ENCODE measurements at places on chromosomes 3 and 15.

DNA sequence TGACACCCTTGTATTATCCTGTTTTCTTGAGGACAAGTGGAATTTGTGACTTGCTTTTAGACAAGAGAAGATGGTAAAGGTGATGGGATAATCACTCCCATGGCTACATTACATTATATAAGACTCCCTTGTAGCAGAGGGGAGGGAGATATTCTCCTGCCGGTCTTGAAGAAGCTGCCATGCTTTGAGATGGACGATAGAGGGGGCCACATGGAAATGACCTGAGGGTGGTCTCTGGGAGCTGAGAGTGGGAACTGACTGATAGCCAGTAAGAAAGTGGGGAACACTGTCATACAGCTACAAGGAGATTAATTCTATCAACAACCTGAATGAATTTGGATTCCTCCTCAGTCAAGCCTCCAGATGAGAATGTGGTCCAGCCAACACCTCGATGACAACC is 540.1 kb downstream of the NTRK3 start:
- DNase-seq = no peak

DNA sequence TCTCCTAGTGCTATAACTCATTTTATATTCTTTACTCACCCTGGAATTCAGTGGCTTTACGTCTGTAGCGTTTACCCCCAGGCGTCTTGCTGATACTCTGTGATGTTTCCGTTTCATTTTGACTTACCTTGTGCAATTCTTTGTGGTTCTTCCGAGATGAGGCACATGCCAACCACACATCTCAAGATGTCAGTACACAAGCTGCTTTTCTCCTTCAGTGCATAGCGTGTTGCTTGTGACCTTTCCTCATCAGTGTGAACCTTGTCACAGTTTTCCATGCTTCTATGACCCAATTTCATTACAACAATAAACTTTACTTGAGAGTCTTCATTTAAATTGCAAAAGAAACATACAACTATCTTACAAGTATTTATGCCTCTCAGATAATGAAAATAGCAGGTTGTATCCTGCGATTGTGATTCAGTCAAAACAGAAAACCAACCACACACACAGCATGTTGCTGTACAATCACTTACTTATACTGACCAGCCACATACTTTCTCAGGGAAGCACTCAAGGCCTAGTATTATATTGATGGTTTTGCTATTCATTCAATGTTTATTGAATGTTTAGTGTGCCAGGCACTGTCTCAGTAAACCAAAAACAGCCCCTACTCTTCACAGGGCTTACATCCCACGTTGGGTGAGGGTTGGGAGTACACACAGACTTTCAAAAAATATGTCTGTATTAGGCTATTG is 4.6 kb upstream of the TBL1XR1 start:
- DNase-seq = no peak

DNA sequence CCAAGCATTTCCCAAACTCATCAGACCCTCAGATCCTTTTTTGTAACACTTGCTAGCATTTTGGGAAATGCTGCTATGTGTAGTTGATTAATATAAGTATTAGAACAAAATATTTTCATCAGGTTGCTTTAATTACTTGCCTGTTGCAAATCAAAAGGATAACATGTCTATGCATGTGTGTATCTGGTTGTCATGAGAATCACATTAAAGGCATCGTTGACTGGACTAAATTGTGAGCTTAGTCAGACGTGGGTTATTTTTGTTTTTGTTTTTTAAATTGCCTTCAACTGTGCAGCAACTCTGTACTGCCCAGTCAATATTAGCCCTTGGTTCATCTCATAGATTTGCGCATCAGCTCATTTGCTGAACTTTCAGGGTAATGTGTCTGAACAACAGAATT is 81.6 kb downstream of the SLMAP start:
- DNase-seq = no peak

- no peak for DNase-seq
Measured at GRCh38 chr3:140177943-140178342, 243.0 kb downstream of the CLSTN2 start.

GRCh38 chr3:183911763-183912506 is 27.3 kb upstream of the PARL start:
- DNase-seq = no peak

DNA sequence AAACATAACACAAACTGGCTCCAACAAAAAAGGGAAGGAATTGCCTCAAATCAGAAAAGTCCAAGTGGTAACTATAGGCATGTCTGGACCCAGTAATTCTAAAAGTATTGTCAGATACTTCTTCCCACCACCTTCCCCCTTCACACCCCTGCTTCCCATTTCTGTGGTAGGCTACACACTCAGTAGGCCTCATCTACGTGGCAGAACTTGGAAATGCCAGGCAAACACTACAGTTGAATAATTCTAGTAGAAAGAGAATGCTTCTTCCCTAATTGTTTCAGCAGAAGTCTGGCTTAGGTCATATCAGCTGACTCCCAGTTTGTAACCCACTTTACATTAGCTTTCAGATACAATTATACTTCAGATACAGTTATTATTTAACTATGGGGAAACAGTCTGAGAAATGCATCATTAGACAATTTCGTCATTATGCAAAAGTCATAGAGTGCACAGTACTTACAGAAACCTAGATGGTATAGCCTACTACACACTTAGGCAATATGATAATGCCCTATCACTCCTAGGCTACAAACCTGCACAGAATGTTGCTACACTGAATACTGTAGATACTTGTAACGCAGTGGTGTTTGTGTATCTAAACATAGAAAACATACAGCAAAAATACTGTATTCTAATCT is 6.4 kb downstream of the SETMAR start:
- DNase-seq = no peak

GRCh38 chr3:40192628-40193027 is 116.9 kb upstream of the EIF1B start:
- no peak for DNase-seq
